ENCODE measurements at places on chromosomes 7 and 10.

DNA sequence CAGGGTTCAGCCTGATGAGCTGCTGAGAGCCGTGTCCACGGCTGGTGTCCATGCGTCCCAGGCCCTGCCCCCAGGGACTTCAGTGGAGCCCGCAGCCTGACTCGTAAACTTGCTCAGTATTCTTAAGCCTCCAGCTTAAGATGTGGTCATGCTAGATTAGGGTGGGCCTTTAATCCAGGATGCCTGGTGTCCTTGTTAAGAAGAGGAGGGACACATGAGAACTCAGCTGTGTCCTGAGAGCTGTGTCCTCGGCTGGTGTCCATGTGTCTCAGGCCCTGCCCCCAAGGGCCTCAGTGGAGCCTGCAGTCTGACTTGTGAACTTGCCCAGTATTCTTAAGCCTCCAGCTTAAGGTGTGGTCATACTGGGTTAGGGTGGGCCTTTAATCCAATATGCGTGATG, 23.0 kb downstream of the DOCK1 start:
- no peak for DNase-seq

- no peak for DNase-seq
These were observed 138.9 kb downstream of the ADK start for GRCh38 chr10:74289951-74290350.

DNA sequence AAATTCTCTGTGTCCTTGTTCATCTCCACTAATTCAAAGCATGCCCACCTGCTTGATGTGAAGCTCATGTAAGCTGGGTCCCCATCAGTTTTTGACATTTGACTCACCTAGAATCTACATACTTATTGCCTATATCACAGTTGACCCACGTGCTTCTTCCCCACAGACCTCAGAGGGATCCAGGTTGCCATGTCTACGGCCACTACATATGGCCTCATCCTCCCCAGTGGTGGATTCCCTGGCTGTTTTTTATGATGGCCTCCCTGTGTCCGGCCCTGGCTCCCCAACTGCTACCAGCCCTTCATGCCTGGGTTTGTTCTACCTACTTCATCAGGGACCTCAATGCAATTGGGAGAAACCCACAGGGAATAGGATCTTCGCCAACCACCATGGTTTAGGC, 187.4 kb upstream of the GDF10 start:
- DNase-seq: no peak

- DNase-seq: no peak
These were observed 155.2 kb downstream of the MBL2 start for GRCh38 chr10:52617346-52617745.

DNA sequence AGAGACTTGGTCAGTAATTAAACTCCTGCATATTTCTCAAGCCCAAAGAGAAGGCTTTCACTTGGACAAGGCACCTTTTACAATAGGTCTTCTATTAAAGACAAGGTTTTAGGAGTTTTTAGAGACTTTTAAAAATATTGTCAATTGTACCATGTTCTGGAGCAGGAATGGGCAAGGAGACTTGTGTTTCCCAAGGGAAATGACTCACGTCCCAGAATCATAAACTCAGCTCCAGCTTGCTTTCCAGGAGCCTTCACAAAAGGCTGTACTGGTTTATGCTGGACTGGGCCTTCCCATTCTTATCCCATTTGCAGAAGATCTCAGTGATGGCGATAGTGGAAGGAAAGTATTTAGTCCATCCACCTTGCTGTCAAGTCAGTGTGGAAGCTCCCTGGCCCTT, 7.8 kb upstream of the GLI3 start:
- peak; percentile 90 for DNase-seq

DNA sequence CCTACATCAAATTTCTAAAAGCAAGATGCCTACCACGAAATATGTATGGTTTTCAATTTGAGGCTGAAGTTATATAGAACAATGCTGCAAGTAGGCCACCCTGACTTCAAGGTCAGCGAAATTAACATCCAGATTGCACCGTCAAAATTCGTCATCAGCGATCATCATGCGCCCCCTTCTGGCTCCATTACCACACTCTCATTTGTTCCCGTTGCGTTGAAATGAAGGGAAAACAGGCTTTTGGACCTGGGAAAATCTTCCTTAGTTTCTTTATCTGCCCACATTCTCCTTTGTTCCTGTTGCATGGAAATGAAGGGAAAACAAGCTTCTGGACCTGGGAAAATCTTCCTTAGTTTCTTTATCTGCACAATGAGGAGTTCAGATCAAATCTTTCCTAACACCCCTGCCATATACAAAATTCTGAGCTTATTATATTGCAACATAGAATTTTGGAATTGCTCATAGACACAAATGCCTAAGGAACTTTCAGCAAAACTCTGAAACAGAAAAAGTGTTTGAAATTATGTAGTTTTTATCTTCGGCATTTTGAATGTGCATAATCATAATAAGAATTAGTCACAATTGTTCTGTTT, 98.2 kb upstream of the PRKCQ start:
- peak; percentile 67 for DNase-seq

- DNase-seq: peak; percentile 33
These were observed 46.6 kb upstream of the GRID1 start for GRCh38 chr10:86413046-86413728.

- DNase-seq: no peak
These were observed 165.7 kb downstream of the LRMDA start for GRCh38 chr10:75596930-75597620.

DNA sequence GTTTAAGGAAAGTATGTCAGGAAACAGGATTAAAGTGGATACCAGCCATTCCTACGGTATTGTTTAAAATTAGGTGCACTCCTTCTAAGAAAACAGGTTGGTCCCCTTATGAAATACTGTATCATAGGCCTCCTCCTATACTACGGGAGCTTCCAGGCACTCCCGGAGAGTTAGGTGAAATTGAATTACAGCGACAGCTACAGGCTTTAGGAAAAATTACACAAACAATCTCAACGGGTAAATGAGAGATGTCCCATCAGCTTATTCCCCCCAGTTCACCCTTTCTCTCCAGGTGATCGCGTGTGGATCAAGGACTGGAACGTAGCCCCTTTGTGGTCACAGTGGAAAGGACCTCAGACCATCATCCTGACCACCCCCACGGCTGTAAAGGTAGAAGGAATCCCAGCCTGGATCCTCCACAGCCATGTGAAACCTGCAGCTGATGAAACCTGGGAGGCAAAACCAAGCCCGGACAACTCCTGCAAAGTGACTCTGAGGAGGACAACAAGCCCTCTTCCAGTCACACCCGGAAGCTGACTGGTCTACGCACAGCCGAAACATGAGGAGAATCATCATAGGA, 25.1 kb upstream of the GHITM start:
- DNase-seq: peak; percentile 2

DNA sequence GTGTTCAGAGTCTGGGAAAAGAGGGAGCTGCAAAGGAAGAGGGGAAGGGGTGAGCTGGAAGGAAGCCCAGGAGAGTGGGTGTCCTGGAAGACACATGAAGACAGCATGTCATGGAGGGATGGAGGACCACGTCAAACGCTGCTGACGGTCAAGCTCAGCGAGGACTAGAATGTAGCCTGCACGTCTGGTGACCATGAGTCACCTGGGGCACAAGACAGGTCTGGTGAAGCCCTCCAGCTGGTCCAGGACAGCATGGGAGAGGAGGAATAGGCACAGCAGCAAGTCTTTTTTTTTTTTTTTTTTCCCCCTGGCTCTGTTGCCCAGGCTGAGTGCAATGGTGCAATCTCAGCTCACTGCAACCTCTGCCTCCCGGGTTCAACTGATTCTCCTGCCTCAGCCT, 19.6 kb upstream of the AMZ1 start:
- peak; percentile 90 for DNase-seq

GRCh38 chr10:65123120-65123519, 1601.9 kb downstream of the REEP3 start:
- DNase-seq: no peak

DNA sequence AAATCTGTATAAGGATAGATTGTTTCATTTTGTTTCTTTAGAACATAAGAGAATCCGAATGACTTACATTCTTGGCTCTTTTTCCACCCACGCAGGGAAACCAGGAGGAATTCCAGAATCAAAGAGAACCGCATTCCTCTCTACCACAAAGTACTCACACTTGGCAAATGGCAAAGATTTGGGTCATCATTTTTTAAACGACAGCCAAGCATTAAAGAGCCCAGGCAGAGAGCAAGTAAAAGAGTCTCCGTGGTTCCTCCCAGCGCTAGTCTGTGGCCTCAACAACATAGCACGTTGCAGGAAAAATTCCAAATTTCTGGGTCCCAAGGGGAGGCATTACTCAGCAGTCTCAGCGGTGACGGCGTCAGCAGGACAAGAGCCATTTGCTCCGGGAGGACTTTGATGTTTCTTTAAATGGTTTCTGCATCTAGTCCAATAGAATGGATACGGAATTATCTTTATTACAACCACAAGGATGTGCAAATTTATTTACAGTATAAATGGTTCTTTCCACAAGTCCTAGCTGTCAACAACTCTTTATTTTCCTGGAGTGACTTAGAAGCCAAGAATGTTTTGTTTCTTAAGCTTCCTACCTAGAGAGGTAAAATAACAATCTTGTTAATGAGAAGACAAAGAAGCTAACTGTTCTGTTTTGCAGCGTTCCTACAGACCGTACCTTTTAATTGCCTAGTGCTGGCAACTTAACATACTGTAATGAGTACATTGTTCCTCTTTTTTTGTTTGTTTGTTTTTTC, 232.5 kb downstream of the SKIDA1 start:
- DNase-seq: peak; percentile 99

- DNase-seq: no peak
These were observed 67.2 kb upstream of the FAM133B start for GRCh38 chr7:92657391-92657790.

DNA sequence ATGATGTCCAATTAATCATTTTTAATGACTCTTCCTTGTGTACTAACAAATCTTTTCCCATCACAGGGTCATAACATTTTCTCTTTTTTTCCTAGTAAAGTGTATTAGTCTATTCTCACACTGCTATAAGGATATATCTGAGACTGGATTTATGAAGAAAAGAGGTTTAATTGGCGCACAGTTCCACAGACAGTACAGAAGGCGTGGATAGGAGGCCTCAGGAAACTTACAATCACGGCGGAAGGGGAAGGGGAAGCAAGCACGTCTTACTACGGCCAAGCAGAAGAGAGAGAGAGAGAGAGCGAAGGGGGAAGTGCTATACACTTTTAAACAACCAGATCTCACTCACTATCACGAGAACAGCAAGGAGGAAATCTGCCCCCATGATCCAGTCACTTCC, 359.4 kb upstream of the NFE2L3 start:
- DNase-seq: no peak

- no peak for DNase-seq
These were observed 30.4 kb downstream of the XPNPEP1 start for GRCh38 chr10:109892931-109893330.

- no peak for DNase-seq
These were observed 32.2 kb downstream of the VWA2 start for GRCh38 chr10:114271075-114271778.

DNA sequence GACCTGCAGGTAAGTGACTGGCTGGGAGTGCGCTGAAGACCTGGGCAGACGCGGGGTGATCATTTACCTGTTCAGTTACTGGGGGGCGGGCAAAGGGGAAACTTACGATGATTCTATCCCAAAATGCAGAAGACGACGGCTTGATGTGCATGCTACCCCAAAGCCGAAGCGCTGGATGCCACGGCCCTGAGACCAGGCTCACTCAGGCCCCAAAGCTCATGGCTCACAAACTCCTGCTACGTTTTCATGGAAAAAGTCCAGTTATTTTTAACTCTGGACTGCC, 200.6 kb downstream of the DIP2C start:
- DNase-seq: no peak

DNA sequence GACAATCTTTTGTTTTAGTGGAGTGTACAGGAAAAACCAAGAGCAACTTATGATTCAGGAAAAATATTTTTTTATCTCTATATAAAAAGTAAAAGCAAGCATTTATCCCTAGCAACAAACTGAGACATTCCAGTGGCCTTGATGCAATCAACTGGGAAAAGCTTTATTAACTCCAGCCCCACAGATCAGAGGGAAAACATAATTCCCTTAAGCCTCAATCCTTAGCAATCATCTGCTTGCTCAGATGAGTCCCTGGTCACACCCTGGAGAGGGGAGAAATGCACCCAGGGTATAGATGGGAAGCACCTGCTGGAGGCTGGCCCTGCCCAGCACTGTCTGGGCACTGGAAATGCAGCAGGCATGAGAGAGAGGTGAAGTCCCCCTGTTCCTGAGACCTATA, 636.6 kb downstream of the TNS3 start:
- no peak for DNase-seq

GRCh38 chr7:80781146-80781545, 137.7 kb downstream of the SEMA3C start:
- DNase-seq: no peak

- DNase-seq: no peak
These were observed 16.3 kb upstream of the SH2B2 start for GRCh38 chr7:102270178-102270887.

- no peak for DNase-seq
These were observed 1.1 kb downstream of the CYP26A1 start for GRCh38 chr10:93074597-93075368.

DNA sequence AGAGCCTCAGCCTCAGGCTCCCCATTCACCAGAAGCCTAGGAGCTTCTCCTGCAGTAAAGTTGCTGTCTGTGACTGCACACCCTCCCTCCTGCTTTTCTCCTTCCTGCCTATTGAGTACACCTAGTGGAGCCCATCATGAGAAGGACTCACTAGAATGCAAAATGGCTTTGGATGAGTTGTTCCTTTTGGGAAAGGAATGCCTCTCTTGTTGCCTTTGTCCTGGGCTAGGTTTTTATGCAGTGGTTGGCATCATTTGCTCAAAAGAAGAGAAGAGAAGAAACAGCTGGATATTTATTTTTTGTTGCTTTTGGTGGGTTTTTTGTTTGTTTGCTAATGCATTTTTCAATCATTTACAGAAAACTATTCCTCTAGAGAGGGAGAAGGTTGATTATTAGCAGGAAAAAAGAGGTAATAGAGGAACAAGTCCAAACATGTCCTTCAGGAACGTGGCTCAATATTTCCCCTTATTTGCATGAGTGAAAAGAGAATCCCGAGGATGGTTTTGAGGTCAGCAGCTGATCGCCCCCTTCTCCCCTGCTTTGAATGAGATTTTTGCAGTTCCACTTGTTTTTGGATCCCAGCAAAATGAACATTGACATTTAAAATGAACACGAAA, 369.9 kb upstream of the NRP1 start:
- DNase-seq: no peak

DNA sequence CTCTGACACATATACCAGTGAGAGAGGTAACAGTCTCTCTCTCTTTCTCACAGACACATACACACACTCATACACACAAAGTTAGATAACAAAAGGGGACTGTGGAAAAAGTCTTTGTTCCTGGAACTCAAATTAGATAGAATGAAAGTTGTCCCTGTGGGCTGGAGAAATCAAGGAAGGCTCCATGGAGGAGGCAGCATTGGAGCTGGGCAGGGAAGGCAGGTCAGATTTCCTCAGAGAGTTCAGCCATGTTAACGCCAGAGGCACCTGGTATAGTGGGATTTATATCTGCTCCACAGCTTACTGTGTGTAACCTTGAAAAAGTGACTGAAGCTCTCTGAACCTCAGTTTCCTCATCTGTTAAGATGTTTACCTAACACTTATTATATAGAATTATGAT, 38.7 kb downstream of the LDB3 start:
- no peak for DNase-seq

DNA sequence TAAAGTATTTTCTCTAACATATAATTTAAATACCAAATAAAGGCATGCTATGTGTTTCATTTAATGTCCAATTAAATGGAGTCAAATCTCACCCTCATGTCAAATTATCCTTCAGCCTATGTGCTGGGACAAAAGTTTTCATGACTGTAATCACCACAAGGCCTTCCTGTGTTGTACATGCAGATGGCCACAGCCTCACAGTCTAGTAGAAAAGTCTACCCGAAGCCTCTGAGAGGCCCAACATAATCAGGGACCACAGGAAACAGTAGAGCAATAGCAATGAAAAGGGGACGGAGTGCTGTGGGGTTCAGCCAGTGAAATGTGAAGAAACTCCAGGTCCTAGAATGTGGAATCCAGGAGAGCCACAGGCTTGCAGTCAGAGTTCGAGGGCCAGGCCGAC, 140.2 kb upstream of the KLF6 start:
- no peak for DNase-seq
